ENCODE measurements at places on chromosomes 2 and 18.

DNA sequence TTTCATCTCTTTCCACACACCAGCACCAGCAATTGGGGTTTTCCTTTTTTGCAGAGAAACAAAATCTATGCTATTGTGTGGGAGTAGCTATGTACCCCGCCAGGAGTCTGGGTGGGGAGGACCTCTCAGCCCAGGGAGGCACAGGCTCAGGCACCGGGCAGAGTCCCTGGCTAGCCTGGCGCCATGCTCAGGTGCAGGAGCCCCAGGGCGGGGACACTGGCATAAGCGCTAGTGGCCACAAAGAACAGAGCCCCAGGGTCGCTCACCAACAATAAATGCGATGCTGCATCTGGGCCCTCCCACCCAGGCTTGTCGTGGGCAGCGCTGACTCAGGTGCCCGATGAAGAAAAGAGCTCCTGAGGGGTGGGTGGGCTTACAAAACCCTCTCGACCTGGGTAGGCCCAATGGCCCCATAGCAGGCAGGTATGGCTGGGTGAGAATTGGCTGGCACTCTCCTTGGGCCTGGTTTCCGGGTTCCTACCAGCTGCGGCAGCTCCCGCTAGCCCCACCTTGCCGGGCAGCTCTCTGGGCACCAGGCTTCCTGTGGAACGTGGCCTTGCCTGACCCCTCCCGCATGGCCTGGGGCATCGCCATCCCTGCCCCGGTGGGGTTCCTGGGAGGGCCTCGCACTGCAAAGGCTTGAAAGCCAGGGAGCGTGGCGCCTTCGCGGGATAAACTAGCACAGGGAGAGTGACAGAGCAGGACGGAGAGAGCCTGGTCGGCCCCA, 31.8 kb upstream of the COL6A3 start:
- DNase-seq = no peak

- DNase-seq = no peak
Measured at GRCh38 chr2:133241224-133241571, 327.1 kb downstream of the NCKAP5 start.

- DNase-seq = no peak
Measured at GRCh38 chr2:116517936-116518335, 1296.6 kb upstream of the DDX18 start.

- DNase-seq = no peak
Measured at GRCh38 chr2:95260028-95261023, 13.9 kb upstream of the PROM2 start.

DNA sequence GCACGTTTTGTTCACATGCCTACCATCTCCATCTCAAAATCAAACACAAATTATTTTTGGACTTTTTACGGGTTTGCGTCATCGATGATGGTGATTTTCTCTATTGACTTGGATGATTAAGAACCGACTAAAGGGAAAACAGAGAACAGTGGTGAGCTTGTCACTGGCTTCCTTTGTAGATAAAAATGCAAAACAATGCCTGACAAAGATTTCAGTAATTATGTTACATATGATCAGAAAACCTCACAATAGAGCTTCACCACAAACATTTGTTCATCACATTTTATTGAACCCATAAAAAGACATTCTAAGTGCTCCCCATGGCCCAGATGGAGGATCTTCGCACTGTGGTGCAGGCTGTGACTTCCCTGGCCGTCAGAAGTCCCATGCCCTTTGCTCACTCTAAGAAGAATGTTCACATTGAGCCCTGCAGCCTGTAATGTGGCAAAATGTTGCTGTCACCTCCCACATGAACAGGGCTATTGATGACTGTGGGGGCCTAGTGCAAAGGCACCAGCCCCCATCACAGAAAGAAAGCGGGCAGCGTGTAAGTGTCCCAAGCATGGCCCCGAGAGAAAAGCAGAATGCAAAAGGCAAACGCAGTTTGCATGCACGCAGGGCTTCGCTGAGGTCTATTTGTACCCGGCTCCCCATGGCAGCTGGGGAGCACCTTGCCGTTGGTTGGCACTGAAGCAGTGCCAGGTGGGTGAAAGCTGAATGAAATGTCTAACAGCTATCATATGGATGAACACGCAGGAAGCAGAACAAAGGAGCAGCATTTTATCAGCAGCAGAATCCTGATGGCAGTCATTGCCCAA, 60.6 kb downstream of the BCL2 start:
- no peak for DNase-seq

- DNase-seq = no peak
Measured at GRCh38 chr2:127614246-127614645, 31.7 kb upstream of the GPR17 start.

- DNase-seq = no peak
Measured at GRCh38 chr2:177984749-177985148, 87.8 kb downstream of the PDE11A start.

DNA sequence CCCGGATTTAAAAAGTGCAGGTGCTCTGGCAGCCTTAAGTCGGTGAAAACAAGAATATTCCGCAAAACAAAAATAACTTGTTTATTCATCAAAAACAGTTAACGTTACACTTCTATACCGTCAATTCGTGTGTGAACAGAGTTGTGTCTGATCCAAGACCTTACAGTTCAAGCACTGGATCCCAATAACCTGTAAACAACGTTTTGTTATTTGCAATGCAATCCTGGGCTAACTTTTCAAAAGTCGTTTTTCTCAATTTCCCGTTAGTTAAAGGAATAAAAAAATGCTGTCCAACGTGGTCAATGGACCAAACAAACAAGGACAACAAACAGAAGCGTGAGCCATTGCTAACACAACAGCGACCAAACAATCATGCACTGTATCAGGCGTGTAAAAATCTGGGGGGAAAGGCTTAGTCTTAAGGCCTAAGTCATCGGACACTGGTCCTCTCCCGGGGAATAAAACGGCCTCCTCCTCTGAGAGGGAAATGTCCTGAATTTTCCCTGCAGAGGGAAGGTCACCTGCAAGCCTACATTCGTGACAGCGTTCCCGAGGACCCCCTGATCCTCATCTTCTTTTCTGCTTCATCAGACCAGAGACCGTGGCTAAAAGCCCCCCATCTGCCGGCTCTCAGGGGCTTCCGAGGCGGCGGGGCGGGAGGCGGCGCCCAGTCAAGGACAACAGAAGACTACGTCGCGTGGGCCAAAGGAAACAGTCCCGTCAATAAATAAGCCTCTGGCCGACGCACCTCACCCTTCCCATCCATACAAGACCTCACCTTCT, 490 bp downstream of the NDUFS1 start:
- DNase-seq = no peak

GRCh38 chr2:85705680-85706039, 11.5 kb downstream of the GNLY start:
- DNase-seq = no peak

GRCh38 chr2:70431716-70432347, 121.8 kb downstream of the TGFA start:
- no peak for DNase-seq

DNA sequence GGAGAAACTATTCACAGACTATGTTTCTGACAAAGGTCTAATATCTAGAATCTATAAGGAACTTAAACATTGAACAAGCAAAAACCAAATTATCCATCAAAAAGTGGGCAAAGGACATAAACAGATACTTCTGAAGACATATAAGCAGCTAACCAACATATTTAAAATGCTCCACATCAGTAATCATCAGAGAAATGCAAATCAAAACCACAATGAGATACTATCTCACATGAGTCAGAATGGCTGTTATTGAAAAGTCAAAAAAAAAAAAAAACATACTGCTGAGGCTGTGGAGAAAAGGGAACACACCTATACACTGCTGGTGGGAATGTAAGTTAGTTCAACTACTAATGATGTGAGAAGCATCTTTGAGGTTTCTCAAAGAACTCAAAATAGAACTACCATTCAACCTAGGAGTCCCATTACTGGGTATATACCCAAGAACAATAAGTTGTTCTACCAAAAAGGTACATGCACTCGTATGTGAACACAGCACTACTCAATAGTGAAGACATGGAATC, 220.4 kb upstream of the TFPI start:
- DNase-seq = no peak

DNA sequence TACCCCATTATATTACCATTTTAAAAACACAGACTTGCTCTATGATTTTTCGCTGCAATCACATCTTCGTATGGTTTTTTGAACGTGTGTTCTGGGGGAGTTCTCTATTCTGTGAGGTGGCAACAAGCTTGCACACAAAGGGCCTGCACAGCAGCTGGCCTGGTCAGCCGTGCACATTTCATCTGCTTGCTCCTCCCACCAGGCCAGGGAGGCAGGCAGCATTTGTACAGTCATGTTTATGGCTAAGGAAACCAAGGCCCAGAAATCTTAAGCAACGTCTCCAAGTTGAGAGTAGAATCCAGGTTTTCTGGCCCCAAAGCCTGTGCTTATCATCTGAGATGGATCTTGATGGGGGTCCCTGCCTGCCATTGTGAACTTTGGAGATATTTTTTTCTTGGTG, 106.4 kb upstream of the SMIM21 start:
- DNase-seq = no peak
